ENCODE measurements at places on chromosomes 2 and 18.

- DNase-seq, result no peak
These were observed 29.8 kb downstream of the LRP1B start for GRCh38 chr2:142100970-142101369.

DNA sequence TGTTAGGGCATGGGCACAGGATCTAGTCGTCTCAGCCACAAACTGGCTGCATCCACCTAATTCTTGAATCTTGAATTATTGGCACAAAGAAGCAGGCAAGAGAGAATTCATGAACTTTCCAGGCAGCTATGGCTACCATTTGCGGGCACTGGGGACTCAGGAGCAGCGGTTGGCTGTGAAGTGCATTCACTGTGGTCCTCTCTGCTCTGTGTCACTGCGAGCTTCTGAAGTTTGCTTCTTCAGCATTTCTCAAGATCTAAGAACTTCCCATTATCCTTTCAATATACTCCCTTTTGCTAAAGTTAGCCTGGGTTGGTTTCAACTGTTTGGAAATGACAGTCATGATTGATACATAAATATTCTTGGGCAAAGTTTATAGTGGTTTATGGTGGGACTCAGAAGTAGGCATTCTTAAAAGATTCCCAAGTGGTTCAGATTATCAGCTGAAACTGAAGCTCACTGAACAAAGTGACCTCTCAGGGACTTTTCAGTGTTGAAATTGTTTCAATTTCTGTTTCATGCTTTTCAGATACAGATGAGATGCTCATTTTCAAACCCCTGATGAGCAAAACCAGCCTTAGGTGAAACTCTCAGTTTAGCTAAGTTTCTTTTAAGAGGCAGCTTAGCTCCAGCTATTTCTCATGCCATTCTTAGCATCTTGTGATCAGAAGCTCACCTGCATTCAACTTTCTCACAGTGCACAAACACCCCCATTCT, 1258.3 kb upstream of the GYPC start:
- DNase-seq, result no peak

- DNase-seq, result no peak
These were observed 30.6 kb upstream of the CEP68 start for GRCh38 chr2:65025453-65026123.

DNA sequence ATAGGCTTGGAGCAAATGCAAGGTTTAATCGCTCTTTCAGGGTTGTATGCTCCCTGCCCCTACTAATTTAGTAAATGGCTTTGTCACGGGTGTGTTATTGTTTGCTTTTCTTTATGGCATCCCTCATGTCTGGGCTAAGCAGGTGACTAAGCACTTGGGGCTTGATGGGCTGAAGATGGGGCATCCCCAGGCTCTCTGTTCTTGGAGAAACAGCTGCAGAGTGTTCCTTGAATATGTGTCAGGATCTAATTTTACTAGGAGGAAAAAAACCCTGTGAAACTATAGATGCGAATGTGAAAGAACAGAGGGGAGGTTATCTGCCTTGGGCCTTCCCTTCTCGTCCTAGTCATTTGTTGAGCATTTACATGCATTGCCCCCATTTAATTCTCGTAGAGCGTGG, 94.7 kb upstream of the TAF1B start:
- DNase-seq, result no peak

- DNase-seq, result no peak
These were observed 3.0 kb upstream of the ZNF516 start for GRCh38 chr18:76498064-76498463.

DNA sequence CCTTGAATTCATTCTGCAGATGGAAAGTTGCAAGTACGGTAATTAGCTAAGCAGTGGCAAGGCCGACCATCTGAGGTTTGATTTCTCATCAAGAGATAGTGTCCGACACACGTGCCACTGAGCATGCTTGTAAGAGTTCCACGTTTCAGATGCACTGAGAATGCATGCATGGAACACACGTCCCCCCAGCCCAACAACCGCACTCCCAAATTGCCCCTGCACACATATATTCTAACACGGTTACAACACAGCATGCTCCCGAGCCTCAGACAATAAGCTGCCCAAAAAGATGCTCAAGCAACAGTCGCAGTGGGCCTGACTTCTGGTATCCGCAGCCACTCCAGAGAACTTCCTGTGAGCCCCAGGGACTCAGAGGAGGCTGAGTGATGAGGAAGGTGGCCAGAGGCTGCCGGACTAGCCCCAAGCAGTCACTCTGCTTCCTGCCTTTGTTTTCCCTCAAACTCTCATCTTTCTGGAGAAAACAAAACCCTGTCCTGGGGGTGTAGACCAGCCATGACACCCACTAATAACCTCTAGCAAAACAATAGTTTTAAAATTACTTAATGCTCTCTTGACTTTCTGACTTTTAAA, 204.0 kb downstream of the TGIF1 start:
- no peak for DNase-seq

GRCh38 chr2:3449086-3449485, 69.6 kb downstream of the TRAPPC12 start:
- DNase-seq, result no peak

Measured in HS-27A (cell line).